CD4-positive, CD25-positive, alpha-beta regulatory T cell (primary cell): ENCODE measurements at places on chromosomes 12 and 14.

DNA sequence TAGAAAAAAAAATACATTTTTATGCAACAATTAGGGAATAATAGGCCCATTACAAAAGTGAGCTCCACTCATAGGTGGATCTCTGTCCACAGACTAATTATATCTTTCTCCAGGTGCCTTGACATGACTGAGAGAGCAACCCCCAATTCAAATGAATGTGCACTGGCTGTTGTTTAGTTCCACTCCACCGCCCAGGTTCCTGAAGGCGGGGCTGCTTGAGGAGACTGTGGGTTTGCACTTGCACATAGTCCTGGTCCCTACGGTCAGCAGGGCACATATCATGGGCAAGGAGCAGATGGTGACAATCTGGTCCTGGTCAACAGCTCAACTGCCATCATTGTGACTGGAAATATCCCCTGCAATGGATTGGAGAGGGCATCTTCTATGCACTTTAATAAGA is 195.6 kb upstream of the PWP1 start:
- DNase-seq, result no peak

GRCh38 chr14:102998393-102998792 is 59.0 kb downstream of the CDC42BPB start:
- no peak for DNase-seq

DNA sequence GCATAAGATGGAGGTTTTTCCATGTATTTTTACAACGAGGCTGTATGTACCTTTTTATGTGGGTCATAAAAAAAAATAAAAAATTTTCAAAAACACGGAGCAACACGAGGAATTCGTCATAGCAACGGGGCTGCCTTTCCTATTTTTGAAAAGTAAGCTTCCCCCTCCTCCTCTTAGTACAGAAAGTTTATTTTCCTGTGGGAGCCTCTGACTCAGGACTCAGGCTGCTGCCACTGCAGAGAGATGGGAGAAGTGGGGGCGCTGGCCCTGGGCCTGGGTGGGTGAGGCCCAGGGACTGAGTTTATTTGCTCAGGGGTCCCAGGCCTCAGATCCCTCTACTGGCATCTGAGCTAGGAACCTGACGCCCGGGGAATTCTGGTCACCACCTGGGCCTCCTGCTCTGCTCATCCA is 10.2 kb upstream of the CMKLR1 start:
- DNase-seq, result no peak

- DNase-seq, result no peak
Measured at GRCh38 chr12:15435597-15435996, 113.3 kb downstream of the PTPRO start.

DNA sequence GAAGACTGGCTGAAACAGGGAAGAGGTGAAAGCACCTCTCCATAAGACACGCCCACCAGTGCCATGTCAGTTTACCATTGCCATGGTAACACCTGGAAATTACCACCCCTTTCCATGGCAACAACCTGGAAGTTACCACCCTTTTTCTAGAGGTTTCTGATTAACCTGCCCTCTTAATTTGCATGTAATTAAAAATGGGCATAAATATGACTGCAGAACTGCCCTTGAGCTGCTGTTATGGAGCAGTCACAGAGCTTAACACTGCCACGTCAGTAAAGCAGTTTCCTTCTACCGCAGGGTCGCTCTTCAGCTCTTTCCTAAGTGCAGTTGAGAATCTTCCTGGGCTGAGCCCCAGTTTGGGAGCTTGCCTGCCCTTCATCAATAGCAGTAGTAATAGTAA is 55.2 kb downstream of the RASSF3 start:
- DNase-seq, result peak; percentile 76

DNA sequence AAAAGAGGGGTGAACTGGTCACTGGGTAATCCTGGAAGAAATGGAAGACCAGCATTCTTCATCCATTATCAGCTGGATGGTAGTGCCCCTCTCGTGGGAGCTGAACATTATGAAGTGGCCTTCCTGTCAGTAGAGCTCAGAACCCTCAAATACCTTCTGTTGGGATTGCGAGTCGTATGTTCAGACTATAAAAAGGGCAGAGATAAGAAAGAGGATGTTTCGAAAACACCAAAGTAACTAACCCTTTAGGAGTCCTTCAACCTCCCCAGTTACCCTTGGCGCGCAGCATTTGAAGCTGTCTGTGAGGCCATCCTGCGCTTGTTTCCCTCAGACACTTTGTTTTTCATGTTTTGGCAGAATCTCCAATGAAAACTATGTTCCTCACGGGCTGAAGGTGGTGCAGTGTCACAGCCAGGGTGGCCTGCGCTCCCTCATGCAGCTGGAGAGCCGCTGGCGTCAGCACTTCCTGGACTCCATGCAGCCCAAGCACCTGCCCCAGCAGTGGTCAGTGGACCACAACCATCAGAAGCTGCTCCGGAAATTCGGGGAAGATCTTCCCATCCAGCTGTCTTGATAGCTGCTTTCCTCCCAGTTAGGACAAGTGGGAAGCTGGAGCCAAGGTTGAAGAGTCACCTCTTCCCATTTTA is 19.3 kb upstream of the GALNT16 start:
- no peak for DNase-seq

- DNase-seq, result peak; percentile 85
Measured at GRCh38 chr14:60184146-60184904, 19.1 kb upstream of the DHRS7 start.

DNA sequence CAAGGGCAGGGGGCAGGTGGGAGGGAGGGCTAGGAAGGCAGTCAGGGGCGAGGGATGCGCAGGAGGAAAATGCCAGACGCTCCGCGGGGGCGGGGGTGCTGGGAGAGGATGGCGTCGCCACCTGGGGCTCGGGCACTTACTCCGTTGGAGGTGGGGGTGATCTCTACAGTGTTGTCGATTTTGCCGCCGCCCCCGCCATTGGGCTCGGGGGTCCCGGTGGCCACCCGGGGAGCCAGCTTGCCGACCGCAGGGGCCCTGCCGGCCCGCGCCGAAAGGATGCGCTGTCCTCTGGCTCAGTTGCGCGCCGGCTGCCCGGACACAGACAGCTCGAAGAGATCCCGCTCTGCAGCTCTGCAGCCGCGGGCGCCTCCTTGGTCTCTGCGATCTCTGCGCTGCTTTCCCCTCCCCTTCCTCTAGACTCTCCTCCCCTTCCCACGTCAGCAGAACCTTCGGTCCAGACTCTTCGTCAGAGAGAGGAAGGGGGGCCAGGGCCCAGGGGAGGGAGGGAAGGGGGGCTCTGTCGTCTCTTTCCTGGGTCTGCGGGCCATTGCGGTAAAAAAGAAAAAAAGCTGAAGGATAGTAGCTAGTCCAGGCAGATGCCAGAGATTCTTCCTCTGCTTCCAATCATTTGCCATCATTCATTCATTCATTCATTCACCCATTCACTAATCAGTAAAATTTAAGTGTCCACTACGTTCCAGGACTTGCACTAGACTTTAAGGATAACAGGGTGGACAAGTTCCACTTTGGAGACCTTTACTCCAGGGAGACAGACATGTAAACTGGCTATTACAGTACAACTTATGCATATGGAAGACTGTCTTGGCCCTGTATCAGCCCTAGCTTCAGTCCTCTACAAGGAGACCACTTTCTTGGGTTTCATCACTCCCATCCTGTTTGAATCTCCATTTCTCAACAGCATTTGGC is at the start of gene SLC22A17:
SLC22A17 (minus strand) TSS at position 382 of the 927 bp plus-strand sequence.
- DNase-seq, result peak; percentile 47
